Heart right ventricle (tissue), 16 donors: ENCODE measurements at places on chromosomes 16 and 17. TPM values are rescaled to one million over a fixed set of nuclear protein-coding genes. Genes with fewer than 3 reads are reported as not detected.

DNA sequence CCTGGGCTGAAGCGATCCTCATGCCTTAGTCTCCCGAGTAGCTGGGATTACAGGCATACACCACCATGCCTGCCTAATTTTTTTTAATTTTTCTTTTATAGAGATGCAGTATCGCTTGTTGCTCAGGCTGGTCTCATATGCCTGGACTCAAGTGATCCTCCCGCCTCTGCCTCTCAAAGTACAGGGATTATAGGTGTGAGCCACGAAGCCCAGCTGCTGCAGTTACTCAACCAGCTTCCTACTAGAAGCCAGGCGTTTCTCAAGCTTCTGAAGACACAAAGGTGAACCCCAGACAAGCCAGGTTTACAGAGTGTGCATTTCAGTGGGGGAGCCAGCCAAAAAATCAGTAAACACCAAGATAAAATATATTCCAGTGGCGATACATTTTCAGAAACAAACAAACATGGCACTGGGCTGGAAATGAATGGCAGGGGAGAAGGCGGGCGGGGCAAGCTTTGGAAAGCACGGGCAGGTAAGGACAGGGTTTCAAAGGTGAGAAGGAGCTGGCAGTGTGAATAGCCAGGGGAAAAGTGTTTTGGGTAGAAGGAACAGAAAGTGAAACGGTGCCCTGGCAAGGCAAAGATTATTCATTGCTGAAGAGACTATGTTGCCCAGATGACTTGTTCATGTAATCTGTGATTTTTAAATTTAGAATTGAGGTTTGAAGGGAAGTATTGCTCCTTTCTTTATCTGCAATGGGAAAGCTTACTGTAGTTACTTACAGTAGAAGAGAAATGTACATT is 471.1 kb downstream of the WWOX start:
- DNase-seq = no peak

DNA sequence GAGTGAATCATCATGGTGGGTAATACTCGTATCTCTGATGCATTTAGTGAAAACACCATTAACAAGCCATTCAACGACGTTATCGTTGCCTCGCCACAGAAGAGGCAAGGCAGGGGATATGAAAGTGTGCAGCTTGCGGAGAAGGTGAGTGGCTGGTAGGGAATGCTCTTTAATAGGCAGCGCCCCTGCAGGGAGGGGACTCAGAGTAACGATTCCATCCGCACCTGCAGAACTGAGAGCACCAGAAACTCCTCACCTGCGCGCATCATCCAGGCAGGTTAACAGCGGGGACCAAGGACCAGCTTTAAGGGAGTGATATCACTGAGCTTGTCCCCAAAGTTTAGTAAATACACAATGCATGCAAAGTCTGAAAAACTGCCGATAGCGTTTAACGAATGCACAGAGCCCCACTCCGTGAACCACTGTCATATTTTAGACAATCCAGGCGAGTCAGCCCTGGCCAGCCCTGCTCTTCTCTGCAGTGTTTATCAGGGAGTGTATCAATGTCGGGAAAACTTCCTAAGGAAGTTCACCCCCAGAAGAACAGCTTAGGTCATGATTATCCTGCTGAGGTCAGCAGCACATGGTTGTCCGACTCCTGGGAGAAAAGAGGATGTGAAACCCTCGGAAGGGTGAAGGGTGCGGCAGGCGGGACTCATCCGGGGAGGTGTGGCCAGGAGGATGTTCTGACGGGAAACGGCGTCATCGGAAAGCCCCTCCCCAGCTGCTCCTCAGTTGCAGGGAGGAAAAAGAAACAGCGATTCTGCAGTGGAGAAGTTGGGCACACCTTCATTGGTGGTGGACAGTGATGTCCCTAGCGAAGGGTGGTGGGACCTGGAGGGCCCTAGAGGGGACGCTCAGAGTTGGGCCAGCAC is 68.5 kb upstream of the DNAH17 start:
- DNase-seq = peak; percentile 89

DNA sequence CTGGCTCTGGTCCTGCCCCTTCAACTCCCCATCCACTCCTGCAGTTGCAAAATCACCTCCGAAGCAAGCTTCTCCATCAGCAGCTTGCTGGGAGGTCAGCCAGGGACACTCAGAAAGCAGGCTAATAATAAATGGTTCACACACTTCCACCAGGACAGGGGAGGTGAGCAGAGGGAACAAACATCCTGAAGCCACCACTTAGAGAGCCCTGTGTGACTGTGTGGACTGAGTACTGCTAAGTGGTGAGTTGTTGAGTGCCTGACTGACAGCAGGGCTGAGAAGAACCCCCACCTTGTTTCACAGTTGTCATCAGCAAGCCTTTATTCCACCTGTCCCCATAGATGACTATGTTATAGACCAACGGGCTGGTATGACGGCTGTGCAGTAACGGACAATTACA is 213.9 kb downstream of the CBLN1 start:
- peak; percentile 13 for DNase-seq

DNA sequence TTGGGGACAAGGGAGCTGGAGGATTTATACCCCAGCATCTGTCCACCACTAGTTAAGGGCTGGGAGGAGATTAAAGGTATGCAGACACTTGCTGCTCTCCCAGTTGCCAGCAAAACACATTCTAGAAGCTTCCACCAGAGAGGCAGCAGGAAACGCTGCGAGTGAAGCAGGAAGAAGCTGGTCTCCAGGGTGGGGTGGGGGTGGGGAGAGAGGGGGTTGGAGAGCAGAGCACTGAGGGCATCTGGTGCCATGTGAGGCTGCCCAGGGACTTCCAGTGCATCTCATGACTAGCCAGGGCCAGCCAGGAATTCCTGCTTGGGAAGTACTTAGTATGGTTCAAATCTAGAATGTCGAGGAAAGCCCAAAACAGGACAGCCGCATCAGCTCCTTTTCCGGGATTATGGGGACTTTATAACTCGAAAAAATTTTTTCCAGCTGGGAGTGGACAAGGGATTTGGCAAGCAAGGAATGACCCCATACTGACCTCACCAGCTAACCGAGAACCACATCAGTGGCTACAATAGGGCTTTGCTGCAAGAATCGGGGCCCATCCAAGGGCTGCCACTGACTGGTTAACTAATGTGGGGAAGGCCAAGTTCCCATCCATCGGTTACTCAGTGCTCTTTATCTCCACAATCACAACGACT is 26.2 kb upstream of the AXIN2 start:
- DNase-seq = no peak

- peak; percentile 55 for DNase-seq
Measured at GRCh38 chr16:21161211-21161610, 2.7 kb downstream of the LDAF1 start.

Gene RHBDL1
- 2.2 TPM for total RNA-seq

Gene KRTAP1-5
- not detected for total RNA-seq

Gene C1QL1
- 10.6 TPM for total RNA-seq

Gene LGALS9B
- not detected for total RNA-seq
